ENCODE measurements at places on chromosomes 11 and 22.

DNA sequence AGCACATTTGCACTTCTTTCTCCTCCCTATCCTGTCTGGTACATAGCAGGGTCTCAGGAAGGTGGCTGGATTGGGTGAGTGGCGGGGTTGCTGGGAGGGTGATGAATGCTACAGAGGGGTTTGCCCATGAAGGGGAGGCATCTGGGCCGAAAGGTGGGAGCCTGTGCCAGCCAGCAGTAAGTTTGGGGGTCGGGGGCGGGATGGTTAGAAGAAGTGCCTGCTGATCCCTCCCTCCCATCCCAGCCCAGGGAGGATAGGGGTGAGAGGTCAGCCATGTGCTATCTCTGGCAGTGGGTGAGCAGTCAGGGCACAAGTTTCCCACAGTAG, 2.8 kb downstream of the CD82 start:
- DNase-seq = no peak

- DNase-seq = no peak
Observed at GRCh38 chr11:88813233-88813915, 252.4 kb downstream of the GRM5 start.

GRCh38 chr11:72405009-72405408, 29.3 kb downstream of the CLPB start:
- DNase-seq = no peak

DNA sequence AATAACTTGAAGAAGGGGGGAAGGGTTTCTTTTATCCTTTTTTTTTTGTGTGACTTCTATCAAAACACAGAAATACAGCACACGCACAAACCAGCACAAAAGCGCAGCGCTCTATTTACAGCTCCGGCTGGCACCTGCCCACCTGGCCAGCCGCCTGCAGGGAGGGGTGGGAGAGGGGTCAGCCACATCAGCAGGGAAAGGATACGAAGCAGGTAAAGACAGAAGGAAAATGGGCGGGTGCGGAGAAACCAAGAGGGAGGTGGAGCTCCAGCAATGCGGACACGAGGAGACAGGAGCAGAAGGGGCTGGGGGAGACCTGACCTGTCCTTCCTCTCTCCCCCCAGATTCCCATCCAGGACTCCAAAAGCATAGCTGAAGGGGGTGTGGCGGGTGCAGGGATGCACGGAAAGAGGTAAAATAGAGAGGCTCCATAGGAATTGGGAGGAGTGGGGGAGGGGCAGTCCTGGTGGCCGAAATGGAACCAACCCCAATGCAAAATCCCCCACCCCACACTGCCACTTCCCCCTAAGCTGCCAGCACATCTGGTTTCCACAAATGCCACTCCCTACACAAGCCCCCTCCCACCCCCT, 14.1 kb downstream of the CXCR5 start:
- no peak for DNase-seq

- DNase-seq = no peak
Observed at GRCh38 chr11:132685174-132685611, 847.1 kb downstream of the OPCML start.

DNA sequence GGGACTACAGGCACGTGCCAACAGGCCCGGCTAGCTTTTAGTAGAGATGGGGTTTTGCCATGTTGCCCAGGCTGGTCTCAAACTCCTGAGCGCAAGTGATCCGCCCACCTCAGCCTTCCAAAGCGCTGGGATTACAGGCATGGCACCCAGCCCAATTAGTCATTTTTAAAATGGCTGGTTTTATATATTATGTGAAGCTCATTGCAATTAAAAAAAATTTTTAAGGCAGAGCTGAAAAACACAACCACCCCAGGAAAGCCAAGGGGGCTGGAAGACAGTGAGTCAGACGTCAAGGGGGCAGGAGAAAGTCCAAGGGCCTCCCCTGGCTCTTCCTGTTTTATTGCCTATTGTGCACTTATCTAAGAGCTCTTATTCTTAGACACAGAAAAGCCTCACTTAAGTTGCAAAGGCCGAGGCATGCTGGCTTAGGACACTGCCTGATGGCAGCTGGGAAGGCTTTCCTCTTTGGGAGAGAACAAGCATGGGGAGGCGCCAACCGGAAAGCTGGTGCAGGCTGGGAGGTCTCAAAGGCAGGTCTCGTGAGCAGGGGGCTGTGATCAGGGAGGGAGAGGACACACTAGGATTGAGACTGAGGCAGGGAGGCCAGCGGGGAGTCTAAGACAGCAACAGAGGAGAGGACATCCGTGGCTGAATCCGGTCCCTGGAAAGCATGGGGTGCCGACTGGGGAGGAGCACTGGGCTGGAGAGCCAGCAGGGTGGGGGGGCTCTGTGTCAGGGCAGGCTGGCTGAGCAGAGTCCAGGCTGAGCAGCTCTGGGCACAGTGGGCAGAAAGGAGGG, 11.1 kb upstream of the OSM start:
- DNase-seq = no peak

- DNase-seq = no peak
Observed at GRCh38 chr22:16834971-16835370, 9.8 kb upstream of the XKR3 start.

- no peak for DNase-seq
Observed at GRCh38 chr22:35891442-35891841, 137.2 kb downstream of the RBFOX2 start.

GRCh38 chr11:70641369-70641768, 243.0 kb downstream of the CTTN start:
- no peak for DNase-seq

GRCh38 chr11:8650401-8650990, 32.0 kb downstream of the TRIM66 start:
- no peak for DNase-seq

- DNase-seq = no peak
Observed at GRCh38 chr11:64534391-64534801, 56.6 kb upstream of the SLC22A12 start.

- DNase-seq = no peak
Observed at GRCh38 chr11:131598305-131598704, 227.9 kb downstream of the NTM start.

DNA sequence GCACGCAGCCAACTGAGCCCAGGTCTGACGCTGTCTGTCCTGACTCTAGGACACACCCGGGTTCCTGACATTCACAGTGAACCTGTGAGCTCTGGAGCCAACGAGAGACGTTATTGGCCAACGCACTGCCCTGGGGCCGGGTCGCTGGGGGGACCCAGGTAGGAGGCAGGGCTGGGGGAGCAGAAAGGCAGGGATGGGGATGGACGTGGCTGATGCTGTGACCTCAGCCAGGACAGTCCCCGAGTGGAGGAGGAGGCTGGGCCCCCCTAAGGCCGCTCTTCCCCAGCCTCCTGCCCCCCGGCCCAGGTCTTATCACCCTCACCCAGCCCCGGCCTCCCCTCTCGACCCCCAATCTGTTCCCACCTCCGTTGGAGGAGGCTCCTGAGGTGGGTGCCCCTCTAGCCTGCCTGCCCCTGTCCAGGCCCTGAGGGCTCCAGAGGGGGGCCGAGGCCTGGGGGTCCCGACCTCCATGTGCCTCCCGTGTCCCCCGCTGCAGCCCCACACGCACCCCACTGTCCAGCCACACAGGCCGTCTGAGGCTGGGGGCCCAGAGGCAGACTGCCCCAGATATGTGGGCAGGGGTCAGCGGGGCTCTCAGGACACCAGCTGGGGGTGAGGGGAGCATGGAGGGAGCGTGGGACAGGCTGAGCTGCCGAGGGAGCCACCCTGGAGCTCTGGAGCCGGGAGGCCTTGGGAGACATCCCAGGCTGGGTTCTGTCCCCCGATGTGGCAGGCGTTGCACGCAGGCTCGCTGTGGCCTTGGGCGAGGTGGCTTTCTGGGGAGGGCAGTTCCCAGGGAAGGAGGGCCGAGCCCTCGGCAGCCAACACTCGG, 29.2 kb upstream of the MUC5AC start:
- DNase-seq = no peak

- DNase-seq = no peak
Observed at GRCh38 chr11:100910808-100911207, 218.8 kb downstream of the PGR start.

DNA sequence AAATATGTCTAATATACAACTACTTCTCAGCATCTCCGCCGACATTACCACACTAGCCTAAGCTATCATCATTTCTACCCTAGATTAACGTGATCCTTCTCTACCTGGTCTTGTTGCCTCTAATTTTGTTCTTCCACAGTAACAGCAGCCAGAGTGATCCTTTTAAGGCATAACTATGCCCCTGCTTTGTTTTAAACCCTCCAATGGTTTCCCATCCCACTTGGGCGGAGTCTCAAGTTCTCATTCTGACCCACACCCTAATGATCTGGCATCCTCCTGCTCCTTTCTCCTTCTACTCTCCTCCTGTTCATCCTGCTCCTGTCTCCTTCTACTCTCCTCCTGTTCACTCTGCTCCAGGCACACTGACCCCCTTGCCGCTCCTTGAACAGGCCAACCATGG, 31.9 kb upstream of the POU2AF1 start:
- no peak for DNase-seq

GRCh38 chr11:64348383-64349024, 8.5 kb downstream of the CCDC88B start:
- no peak for DNase-seq

DNA sequence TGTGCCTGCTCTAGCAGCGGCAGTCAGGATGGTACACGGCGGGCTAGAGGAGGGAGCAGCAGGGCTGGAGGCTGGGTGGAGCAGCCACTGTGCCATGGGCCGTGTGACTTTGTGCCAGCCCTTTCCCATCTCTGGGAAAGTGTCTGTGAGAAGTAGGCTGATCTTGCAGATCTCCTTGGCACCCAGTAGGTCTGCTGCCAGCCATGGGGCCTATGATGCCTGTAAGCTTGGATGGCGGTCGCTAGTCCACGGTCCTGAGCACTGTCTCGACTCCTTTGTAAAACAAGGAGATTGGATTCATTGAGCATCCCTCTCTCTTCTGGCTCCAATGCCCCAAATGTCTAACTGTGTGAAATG, 22.6 kb downstream of the AMPD3 start:
- no peak for DNase-seq

- DNase-seq = no peak
Observed at GRCh38 chr11:94866231-94866822, 98.2 kb downstream of the AMOTL1 start.

- DNase-seq = no peak
Observed at GRCh38 chr11:15826826-15827225, 529.5 kb downstream of the SOX6 start.

GRCh38 chr22:49184736-49185135, 642.9 kb downstream of the BRD1 start:
- no peak for DNase-seq

DNA sequence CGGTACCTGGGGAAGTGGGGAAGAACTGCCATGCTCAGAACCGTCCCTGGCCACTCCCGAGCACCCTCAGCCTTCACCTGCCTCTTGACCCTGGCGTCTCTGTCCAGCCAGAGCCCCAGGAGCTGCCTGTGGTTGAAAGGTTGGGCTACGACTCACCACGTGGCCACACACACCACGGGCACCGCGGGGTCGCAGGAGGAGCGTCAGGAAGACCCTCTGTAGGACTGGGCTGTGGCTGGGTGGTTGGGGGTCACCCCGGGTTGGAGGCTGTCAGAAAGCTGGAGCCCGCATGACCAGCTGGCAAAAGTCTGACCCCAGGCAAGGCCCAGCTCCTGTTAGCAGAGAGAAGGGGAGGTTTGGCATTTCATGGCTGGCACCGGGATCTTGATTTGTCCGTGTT, 11.5 kb downstream of the KRTAP5-5 start:
- no peak for DNase-seq

DNA sequence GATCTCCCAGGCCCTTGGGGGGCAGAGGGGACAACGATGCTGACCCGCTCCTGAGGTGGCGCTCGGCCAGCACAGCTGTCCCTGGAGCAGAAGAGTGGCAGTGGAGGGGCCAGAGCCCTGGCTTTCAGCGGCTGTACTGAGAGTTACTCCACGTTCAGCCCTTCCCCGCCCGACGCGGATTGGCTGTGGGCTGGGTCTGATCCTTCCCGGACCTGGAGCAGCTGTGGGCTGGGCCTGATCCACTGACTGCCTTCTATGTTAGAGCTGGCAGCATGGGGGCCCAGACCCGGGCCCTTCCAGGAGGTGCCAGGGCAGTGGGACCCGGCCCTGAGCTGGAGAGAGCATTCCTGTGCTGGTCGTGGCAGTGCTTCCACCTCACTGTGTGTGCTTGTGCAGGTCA, 27.8 kb downstream of the YWHAH start:
- DNase-seq = no peak

GRCh38 chr11:130388607-130389205, 39.7 kb downstream of the ADAMTS8 start:
- no peak for DNase-seq

GRCh38 chr11:17414317-17414737, 25.9 kb upstream of the KCNJ11 start:
- no peak for DNase-seq

DNA sequence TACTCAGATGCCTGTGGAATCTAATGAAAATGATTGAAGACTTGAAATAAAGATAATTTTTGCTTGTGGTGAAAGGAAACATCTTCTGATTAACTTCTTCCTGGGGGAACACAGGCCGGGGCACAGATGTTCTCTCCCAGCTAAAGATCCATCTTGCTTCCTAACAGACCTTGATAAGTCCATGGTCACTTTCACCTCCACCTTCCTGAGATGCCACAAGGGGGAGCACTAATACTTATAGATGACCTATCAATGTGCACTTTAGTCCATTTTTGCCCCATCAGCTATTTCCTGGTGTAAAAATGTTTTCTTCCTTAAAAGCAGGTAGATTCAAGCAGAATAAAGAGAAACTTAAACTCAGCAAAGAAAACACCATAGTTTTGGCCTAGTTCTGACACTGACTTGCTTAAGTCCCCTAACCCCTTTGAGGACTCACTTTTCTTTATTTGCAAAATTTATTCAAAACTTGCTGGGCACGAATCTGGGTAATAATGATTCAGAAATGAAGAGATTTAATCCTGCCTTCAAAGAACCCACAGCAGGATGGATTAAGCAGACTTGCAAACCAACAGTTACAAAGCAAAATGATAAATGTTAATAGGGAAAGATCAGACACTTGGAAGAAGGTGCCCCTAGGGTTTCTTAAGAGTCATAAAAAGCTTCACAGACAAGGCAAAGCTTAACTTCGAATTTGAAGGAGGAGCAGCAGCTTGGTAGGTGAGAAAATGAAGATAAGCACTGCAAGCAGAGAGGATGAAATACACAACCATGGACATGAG, 158.7 kb downstream of the RAB38 start:
- DNase-seq = peak; percentile 36

- no peak for DNase-seq
Observed at GRCh38 chr22:35128637-35129036, 62.7 kb downstream of the ISX start.

DNA sequence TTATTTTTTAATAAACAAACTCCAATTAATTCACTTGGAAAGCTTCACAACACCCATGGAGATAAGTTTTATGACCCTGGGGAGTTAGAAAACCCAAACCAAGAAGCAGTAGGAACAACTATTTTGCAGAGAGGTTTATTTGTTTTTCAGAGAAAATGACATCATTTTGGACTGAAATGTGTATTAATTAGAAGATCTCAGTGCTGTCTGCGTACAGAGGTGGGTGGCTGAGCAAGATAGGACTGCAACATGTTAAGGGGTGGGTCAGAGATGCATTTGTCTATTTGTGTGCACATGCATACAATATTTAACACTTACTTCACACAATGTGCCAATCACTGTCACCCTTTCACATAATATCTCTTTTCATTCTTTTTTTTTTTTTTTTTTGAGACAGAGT, 1.1 kb downstream of the SCGB1A1 start:
- no peak for DNase-seq
